ENCODE measurements at places on chromosomes 5 and 9. TPM values are rescaled to one million over a fixed set of nuclear protein-coding genes. Genes with fewer than 3 reads are reported as not detected.

DNA sequence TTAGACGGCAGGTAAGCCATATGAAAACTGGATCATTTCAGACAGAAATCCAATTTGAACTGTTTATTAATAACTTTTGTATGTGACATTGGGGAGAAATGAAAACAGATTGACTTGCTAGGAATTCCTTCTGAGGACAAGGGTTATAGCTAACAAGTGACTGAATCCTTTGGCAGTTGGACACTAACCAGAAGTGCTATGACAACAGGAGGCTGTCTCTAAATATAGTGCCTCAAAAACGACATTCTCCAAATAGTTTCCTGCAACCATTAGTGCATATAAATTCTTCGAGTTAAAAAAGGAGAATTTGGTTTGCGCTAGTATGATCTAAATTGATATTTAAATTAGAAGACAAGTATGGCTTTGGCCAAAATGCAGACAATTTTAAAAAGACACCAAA is 338.6 kb downstream of the PTPRD start:
- H3K4me1 ChIP-seq = no peaks in the 10 kb centered on the region
- H3K27me3 ChIP-seq = no peaks in the 10 kb centered on the region
- H3K36me3 ChIP-seq = no peaks in the 10 kb centered on the region
- no peak overlapping the region for H3K27ac ChIP-seq

The TMEM174 gene
- not detected for total RNA-seq

The AFAP1L1 gene
- 26.6 TPM for total RNA-seq

DNA sequence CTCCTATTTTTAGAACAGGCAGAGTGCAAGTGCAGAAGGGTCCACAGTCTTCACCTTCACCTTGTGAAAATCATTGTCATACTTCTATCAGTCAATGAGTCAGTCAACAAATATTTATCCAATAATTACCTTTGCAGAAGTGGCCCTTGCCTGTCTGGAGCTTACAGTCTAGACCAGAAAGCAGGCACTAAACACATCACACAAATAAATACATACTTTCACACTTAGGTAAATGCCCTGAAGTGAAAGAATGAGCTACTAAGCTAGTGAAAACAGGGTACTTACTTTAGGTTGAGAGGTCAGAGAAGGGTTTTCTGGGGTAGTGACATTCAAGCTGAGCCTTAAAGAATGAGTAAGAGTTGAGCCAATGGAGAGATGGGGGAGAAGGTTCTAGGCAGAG is 421.9 kb upstream of the ADAMTSL1 start:
- H3K4me3 ChIP-seq = no peak overlapping the region
- DNase-seq = no peak
- H3K27me3 ChIP-seq = no peaks in the 10 kb centered on the region

DNA sequence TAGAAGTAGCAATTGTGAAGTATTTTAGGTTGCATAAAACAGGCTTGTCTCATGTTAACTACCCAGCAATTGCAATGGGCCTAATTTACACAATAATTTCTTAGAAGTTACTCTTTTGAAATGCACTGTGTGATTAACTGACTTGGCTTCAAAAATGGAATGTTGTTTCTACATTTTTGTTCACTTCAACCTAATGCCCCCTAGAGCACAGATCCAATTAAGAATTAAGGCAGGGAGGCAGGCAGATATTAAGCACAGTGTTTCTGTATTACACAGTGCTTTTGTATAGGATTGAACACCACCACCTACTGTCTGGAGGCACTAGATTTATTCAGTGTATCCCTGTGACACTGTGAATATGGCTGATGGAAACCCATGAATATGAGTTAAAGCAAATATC is 302.1 kb downstream of the FBXL17 start:
- H3K36me3 ChIP-seq = no peaks in the 10 kb centered on the region
- no peak overlapping the region for H3K4me3 ChIP-seq
- H3K27ac ChIP-seq = no peak overlapping the region
- DNase-seq = no peak
- H3K4me1 ChIP-seq = no peaks in the 10 kb centered on the region
- H3K27me3 ChIP-seq = no peaks in the 10 kb centered on the region
